ENCODE measurements at places on chromosomes 2 and 18. TPM values are rescaled to one million over a fixed set of nuclear protein-coding genes. Genes with fewer than 3 reads are reported as not detected.

Gene ELAC1
- total RNA-seq: 9.2 TPM

Gene ZNF396
- total RNA-seq: 4.5 TPM

Gene ALLC
- 0.16 TPM for total RNA-seq

Gene CCBE1
- total RNA-seq: 1.1 TPM

Gene CGREF1
- 0.31 TPM for total RNA-seq

Gene ATP6V1C2
- total RNA-seq: 0.19 TPM

Gene SEC11C
- total RNA-seq: 91.9 TPM

DNA sequence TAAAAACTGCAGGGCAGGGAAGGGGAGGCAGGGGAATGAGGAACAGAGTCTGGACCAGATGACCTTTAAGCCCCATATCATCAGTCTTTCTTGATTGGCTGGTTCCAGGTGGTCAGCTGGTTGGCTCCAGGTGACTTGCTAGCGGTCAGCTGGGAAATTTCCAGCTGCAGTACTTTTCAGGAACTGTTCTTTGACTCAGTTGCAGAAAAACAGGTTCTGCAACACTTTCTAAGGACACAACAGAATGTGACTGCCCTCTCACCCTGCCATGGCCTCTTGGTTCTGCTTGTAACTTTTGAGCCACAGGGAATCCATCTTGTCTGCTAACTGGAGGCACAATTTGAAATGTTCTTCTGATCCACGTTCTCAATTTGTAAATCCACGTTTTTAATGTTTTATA, 278.3 kb upstream of the LRATD1 start:
- no peak for DNase-seq
- no peak overlapping the region for H3K4me3 ChIP-seq
- H3K36me3 ChIP-seq: no peaks in the 10 kb centered on the region
- no peaks in the 10 kb centered on the region for H3K27me3 ChIP-seq
- H3K4me1 ChIP-seq: peaks cover 5% of the 10 kb centered on the region

DNA sequence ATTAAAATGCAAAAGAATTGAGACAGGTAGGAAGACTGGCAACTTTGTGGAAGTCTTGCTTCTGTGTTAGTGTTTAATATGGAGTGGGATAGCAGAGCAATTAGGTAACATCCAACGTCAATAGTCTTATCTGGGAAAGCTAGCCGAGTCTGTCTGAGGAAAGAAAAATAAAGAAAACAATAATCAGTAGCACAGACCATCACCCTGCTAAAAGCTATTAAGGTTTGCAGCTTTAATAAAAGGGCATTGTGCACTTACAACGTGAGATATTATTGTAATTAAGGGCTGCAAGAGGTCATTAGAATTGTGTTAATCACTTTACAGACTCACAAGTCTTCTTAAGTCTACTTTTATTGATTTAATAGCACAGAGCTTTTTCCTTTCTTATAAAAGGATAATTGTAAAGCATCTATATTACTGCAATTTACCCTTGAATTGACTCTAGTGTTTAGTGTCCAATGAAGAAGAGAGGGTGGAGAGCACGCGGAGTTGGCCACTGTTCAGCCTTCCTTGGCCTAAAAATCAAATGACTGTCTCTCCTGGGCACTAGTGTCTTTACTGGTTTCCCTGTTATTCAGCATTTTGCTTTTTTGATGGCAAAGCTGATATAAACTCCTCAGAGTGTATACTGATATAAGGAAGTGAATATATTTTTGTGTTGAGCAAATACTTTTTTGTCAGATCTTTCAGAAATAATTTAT, 2.0 kb downstream of the CDH7 start:
- H3K4me1 ChIP-seq: peaks cover 25% of the 10 kb centered on the region
- H3K4me3 ChIP-seq: peak overlapping the region; percentile 43
- no peaks in the 10 kb centered on the region for H3K36me3 ChIP-seq
- no peak overlapping the region for H3K27ac ChIP-seq
- no peak for DNase-seq

DNA sequence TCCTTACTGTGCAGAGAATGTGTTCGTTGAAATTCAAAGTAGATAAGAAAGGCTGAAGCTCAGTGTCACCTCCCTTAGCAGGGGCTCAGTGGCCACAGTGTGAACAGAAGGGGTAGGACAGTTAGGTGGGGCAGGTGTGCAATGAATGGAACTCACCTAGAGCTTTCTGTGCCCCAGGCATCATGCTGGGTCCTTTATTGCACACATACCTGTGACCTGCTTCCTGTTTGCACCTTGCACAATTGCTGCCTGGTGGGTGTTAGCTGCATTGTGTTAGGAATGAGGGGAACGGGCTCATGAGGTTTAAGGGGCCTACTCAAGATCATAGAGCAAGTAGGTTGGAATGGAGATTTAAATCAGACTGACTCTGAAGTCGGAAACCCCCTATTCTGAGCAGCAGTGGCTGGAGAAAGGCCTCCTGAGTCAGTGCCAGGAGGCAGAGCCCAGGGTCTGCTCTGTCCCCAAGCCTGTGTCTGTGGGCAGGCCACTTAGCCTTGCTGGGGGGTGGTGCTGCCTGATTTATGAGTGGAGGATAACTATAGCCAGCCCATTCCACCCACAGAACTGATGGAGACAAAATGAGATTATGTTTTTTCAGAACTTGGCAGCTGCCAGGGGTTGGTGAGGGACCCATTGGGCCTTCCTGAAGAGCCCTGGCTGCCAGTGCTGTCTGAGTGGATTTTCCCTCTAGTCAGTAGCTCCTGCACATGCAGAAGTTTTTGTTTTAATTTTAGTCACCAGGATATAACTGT, 76.2 kb downstream of the NPAS2 start:
- H3K36me3 ChIP-seq: no peaks in the 10 kb centered on the region
- no peak overlapping the region for H3K27ac ChIP-seq
- H3K4me1 ChIP-seq: peaks cover 3% of the 10 kb centered on the region
- no peak overlapping the region for H3K4me3 ChIP-seq
- H3K27me3 ChIP-seq: no peaks in the 10 kb centered on the region

DNA sequence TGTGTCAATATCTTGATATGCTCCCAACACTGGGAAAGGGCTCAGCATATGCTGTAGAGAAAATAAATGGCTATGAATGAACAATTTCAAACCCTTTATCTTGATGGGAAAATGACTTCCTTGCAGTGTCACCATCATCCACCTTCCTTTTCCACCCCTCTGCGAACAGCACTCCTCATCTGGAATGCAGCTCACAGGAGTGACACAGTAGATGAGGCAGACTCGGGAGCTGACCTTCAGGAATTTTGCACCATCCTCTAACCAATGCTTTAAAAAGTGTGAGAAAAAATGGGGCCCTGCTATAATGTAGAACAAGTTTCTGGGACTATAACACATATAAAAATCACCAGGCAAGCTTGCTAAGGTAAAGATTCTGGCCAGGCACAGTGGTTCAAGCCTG, 41.3 kb upstream of the YPEL5 start:
- peaks cover 1% of the 10 kb centered on the region for H3K4me1 ChIP-seq
- no peak for DNase-seq
- H3K4me3 ChIP-seq: no peak overlapping the region
- H3K27ac ChIP-seq: no peak overlapping the region
- H3K27me3 ChIP-seq: no peaks in the 10 kb centered on the region
- no peaks in the 10 kb centered on the region for H3K36me3 ChIP-seq

- H3K27ac ChIP-seq: no peak overlapping the region
- no peak overlapping the region for H3K4me3 ChIP-seq
- H3K27me3 ChIP-seq: no peaks in the 10 kb centered on the region
- H3K4me1 ChIP-seq: peaks cover 9% of the 10 kb centered on the region
Measured at GRCh38 chr18:13565228-13565627, 161.1 kb downstream of the FAM210A start.

- H3K27ac ChIP-seq: no peak overlapping the region
- DNase-seq: no peak
- H3K4me1 ChIP-seq: no peaks in the 10 kb centered on the region
- H3K36me3 ChIP-seq: no peaks in the 10 kb centered on the region
Measured at GRCh38 chr2:188518381-188518780, 226.7 kb downstream of the GULP1 start.

DNA sequence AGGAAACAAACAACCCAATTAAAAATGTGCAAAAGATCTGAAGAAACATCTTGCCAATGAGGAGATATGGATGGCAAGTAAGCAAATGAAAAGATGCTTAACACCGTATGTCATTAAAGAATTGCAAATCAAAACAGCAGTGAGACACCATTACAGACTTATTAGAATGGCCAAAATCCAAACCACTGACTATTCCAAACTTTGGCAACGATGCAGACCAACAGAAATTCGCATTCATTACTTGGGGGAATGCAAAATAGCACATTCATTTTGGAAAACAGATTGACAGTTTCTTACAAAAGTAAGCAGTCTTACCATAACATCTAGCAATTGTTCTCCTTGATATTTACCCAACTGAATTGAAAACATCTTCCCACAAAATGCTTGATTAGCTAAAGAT, 1118.7 kb downstream of the SUCLG1 start:
- no peaks in the 10 kb centered on the region for H3K27me3 ChIP-seq
- no peak overlapping the region for H3K4me3 ChIP-seq
- no peak overlapping the region for H3K27ac ChIP-seq
- H3K36me3 ChIP-seq: no peaks in the 10 kb centered on the region
- H3K4me1 ChIP-seq: no peaks in the 10 kb centered on the region

GRCh38 chr2:234949762-234950434, 1.9 kb upstream of the SH3BP4 start:
- H3K27ac ChIP-seq: no peak overlapping the region
- no peaks in the 10 kb centered on the region for H3K36me3 ChIP-seq
- H3K4me1 ChIP-seq: peaks cover 28% of the 10 kb centered on the region
- peak overlapping the region; percentile 84 for H3K4me3 ChIP-seq

GRCh38 chr2:8202132-8202531, 479.7 kb upstream of the ID2 start:
- DNase-seq: no peak
- H3K27me3 ChIP-seq: peaks cover 16% of the 10 kb centered on the region
- no peaks in the 10 kb centered on the region for H3K36me3 ChIP-seq

DNA sequence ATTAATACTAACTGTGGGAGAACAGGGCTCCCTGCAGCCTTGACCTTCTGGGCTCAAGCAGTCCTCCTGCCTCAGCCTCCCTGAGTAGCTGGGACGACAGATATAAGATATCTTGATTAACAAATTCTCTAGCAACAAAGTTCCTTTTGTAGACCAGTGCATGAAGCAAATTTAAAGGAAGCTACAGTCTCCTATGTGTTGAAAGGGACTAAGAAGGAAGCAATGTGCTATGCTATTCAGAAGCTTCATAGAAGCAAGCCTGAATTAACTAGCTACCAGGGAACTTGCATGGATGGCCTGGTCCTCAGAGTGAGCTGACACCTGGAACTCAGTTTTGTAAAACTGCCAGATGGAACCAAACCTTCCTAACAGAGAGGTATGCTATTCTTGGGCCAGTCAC, 33.2 kb downstream of the RAPH1 start:
- H3K27me3 ChIP-seq: no peaks in the 10 kb centered on the region
- H3K4me3 ChIP-seq: no peak overlapping the region
- no peak for DNase-seq
- peaks cover 10% of the 10 kb centered on the region for H3K36me3 ChIP-seq
- no peak overlapping the region for H3K27ac ChIP-seq
- H3K4me1 ChIP-seq: no peaks in the 10 kb centered on the region

DNA sequence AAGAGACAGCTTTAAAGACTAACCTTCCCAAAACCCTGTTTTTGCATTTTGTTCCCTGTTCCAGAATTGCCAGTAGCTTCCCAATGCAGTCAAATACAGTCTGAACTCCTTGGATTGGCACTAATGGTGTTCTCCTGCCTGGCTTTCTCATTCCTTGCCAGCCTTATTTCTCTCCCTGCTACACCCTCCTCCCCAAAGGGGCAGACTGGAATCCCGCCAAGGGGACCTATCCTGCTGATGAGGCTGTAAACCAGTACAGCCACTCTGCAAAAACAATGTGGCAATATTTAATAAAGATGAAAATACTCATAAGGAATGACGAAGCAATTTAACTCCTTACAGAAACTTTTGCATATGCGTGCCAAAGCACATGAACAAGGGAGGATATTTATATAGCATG, 4.5 kb upstream of the SLC4A5 start:
- no peaks in the 10 kb centered on the region for H3K4me1 ChIP-seq
- no peaks in the 10 kb centered on the region for H3K36me3 ChIP-seq
- H3K27ac ChIP-seq: no peak overlapping the region
- DNase-seq: no peak
- no peak overlapping the region for H3K4me3 ChIP-seq

DNA sequence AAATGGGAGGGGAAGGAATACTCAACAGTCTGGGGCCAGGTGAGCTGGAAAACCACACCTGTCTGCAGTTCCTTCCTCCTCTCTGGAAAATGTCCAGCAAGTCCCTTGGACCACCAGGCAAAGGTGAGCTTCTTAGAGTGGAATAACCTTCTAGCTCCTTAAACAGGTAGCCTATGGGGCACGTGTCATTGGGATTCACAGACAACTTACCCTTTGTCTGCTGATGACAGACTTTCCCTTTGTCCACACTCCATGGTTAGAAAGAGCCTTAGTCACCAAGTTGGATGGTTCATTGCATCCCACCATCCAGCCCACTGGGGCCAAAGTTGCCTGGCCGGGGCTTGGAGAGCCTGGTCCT, 98.0 kb upstream of the ITGA6 start:
- no peak for DNase-seq
- H3K4me1 ChIP-seq: peaks cover 3% of the 10 kb centered on the region
- no peak overlapping the region for H3K27ac ChIP-seq
- H3K27me3 ChIP-seq: peaks cover 21% of the 10 kb centered on the region

- H3K4me3 ChIP-seq: no peak overlapping the region
- H3K36me3 ChIP-seq: no peaks in the 10 kb centered on the region
- no peaks in the 10 kb centered on the region for H3K4me1 ChIP-seq
- H3K27ac ChIP-seq: no peak overlapping the region
- DNase-seq: no peak
Measured at GRCh38 chr2:171230176-171230575, 69.5 kb upstream of the TLK1 start.

DNA sequence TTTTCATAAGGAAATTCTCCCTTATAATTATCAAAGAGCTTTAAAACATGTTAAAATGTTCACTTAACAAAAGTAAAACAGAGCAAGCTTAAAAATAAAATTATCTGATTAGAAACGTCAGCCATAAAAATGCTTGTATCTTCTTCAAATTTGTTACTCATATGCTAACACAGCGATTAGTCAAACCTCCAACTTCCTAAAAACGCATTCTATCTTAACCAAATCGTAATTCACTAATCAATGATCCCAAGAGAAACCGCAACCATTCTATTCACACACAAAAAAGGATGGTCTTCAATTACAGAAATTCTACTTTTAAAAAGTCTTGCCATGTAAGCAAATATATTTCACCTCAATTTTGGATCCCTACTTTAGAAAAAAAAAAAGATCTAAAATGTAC, 1.9 kb downstream of the STK17B start:
- no peak overlapping the region for H3K27ac ChIP-seq
- no peaks in the 10 kb centered on the region for H3K36me3 ChIP-seq
- H3K4me1 ChIP-seq: peaks cover 5% of the 10 kb centered on the region
- peaks cover 28% of the 10 kb centered on the region for H3K27me3 ChIP-seq
- peak overlapping the region; percentile 25 for H3K4me3 ChIP-seq

DNA sequence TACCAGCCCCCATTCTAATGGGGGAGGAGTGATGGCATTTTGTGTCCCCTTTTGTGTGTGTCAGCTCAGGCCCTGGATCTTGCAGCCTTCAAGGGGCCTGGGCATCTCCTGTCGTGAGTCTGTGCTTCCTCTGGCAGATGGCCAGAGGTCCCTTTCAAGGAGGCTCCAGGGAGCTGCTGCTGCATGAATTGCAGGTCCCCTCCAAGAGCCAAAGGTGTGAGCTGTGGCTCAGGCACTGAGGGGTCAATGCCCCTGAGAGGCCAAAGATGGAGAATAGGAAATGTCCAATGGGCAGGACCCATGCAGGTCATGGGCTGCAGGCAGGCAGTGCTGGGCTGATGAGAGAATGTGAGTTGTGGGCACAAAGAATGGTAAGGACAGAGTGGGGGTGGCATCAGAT, 10.4 kb downstream of the MAB21L4 start:
- H3K27ac ChIP-seq: no peak overlapping the region
- H3K4me3 ChIP-seq: no peak overlapping the region
- no peaks in the 10 kb centered on the region for H3K36me3 ChIP-seq
- H3K4me1 ChIP-seq: peaks cover 9% of the 10 kb centered on the region
- no peak for DNase-seq
